ENCODE measurements at places on chromosomes 2 and 18.
A peak's percentile ranks its signal among the peaks of the same experiment; 100 is the strongest.

DNA sequence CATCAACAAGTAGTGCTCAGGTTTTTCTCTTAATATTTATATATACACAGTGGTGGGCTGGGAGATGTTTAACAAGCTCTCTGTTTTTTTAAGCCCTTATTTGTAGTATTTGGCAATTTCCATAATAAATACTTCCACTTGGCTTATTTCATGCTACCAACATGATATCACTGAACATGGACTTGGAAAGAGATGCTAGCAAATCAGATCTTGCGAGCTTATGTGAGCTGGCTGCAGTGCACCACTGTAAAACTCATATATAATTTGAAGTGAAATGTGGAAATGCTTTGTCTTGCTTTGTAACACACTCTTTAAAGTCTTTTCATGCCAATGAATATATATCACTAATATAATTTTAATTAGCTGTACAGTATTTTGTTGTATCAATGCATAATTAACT, 155.7 kb downstream of the ALK start:
- no peak for DNase-seq

DNA sequence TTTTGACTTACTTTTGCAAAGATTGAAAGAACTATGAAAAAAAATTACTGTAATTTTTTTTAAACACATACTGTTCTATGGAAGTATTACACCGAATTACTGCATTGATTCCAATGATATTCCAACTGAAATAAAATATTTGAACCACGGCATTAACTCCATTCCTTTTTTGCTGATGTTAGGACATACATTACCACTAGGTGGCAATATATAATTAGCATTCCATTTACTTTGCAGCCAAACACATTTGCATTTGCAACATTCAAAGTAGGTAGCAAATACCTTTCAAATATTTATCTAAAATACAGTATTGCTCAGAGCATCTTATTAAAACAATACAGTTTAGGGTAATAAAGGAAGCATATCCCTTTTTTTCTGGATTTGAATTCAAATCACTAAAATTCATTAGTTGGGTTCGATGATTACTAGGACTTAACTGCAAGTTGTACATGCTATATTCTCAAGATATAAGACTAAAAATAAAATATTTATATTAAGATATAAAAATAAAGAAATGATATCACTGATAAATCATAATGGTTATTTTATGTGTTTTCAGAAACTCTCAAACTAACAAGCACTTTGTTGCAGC, 31.3 kb downstream of the LANCL1 start:
- DNase-seq = no peak

DNA sequence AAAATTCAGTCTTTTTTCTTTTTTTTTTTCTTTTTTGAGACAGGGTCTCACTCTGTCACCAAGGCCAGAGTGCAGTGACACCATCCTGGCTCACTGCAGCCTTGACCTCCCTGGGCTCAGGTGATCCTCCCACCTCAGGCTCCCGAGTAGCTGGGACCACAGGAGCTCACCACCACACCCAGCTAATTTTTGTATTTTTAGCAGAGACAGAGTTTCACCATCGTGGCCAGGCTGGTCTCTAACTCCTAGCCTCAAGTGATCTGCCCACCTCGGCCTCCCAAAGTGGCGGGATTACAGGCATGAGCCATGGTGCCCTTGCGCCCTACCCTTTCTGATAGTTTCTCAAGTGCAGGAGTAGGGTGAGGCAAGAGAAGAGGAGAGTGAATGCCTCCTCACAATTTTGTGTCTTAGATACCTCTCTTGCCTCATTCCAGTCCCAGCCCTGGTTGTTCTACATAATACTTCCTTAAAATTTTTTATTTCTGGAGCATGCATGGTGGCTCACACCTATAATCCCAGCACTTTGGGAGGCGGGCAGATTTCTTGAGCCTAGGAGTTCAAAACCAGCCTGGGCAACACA, 68.2 kb upstream of the CAB39 start:
- no peak for DNase-seq

DNA sequence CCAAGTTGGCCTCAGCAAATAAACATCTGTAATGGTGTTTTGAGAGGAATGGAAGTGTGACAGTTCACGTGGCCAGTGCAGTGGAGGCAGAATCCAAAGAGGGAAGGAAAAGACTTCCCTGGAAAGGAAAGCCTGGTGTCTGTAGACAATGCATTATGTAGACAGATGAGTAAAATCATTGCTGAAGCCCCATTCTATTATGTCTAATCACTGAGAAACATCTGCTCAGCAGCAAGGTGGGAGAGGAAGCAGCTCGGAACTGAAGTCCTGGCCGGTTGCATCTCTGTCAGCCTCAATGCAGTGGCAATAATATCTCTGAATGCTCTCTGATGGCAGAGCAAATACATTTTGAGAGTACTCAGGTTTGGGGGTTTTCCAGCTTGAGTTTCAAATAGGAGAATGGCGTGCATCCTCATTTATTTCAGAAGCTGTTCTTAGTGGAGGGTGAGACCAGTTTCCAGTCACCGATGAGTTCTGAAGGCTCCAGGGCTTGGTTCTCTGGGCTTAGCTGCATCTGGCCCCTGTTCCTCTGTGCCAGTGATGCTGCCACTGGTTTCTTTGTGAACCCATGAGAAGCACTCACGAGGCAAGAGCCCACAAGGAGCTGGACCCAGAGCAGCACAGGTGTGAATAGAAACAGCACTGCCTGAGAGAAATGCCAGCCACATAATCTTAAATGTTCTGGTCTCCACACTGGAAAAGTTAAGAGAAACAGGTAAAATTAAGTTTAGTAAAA, 63.3 kb downstream of the RPIA start:
- no peak for DNase-seq

DNA sequence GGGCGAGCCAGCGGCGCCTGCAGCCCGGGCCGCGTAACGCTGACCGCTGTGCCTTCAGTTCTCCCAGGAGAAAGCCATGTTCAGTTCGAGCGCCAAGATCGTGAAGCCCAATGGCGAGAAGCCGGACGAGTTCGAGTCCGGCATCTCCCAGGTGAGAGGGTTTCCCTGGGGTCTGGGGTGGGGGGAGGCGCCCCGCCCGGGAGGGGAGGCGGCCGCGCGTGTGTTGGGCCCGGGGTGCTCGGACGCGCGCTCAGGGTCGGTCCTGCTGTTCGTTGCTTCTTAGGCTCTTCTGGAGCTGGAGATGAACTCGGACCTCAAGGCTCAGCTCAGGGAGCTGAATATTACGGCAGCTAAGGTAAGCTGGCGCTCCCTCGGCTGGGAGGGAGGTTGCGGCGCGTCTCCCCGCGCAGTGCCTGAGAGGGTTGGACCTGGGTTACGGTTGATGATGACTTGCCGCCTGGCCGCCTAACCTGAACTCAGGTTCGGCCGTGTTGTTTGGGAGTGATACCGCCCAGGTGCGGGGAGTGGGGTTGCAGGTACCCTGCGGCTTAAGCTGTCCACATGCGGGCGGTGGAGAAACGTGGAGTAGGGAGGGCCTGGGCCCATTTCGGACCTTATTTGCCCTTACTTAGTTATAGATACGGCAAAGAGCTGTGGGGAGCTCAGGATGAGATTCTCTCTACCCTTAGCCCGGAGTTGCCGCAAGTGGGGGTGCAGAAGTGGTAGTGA, 638 bp downstream of the RPS7 start:
- peak; percentile 21 for DNase-seq

DNA sequence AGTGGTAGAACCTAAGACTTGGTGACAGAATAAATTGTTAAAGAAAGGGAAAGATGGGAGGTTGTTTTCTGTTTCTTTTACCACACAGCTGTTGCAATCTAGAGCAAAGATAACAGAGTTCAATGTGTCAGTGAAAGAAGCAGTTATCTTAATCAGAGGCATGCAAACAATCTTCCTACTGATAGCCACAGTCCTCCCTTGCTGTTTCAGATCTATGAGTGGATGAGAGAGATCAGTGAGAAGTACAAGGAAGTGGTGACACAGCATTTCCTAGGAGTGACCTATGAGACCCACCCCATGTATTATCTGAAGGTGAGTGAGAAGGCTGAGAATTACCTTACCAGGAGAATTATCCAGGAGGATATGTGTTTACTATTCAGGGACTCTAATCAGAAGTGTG, 15.9 kb downstream of the CPO start:
- no peak for DNase-seq

GRCh38 chr2:23673830-23674679, 252.9 kb downstream of the ATAD2B start:
- DNase-seq = no peak

- no peak for DNase-seq
Observed at GRCh38 chr2:218035463-218036100, 32.8 kb upstream of the TNS1 start.

- no peak for DNase-seq
Observed at GRCh38 chr2:27115519-27115918, 3.4 kb downstream of the CGREF1 start.

GRCh38 chr2:178304333-178304732, 110.0 kb downstream of the OSBPL6 start:
- no peak for DNase-seq

- peak; percentile 60 for DNase-seq
Observed at GRCh38 chr2:127197475-127198385, 22.4 kb downstream of the CYP27C1 start.

GRCh38 chr18:42798606-42799170, 316.8 kb downstream of the RIT2 start:
- no peak for DNase-seq

DNA sequence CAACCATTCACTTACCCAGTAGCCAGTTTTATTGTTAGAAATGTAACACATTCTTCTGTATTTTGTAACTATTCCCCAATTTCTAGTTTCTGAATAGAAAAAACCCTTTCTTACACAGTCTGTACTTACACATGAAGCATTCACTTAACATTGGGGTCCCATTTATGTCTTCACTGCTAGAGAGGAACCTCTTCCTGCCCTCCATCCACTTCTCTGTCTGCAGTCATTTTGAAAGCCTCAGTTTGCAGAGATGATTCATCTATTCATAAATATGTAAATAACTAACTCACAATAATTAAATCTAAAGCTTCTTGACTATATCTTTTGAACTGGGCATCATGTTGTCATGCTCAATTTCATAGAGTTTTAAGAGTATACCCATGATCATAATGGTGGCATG, 55.9 kb downstream of the ZRANB3 start:
- DNase-seq = no peak

DNA sequence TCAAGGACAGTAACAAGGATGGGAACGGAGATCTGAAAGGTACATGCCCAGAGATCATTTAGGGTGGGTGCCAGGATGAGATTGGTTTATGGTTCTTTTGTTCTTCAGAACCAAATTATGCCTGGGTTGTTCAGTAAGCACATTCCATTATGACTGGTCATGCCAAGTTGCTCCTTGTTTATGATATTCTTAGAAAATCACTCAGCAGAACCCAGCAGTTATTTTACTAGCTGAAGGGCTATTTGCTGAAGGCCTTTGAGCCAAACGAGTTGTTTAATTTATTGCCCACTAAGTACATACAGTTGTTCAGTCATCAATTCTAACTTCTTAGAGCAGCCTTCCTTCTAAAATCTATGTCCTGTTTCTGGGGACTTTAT, 635 bp downstream of the SLC3A1 start:
- no peak for DNase-seq

DNA sequence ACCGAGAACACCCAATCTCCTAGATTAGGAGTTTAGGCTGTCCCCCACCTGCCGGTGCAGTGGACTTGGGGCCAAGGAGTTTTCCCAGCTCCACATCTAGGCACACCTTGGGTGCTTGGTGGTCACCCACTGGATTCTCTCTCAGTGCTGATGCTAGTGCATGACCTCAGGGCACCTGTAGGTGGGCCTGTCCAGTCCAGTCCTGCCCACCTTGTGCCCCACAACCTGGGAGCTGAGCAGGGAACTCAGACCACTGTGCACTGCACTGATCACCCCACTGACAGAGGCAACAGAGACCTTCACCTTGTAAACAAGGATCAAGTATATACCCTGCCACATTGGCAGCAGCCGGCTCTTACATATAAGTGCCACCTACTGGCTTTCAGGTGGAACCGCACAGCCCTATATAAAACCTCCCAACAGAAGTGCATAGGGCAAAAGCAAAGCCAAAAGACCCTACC, 12.7 kb upstream of the CDH19 start:
- DNase-seq = no peak

- DNase-seq = no peak
Observed at GRCh38 chr2:158213773-158214172, 112.1 kb downstream of the UPP2 start.

- DNase-seq = no peak
Observed at GRCh38 chr2:121408641-121409040, 122.0 kb upstream of the RNU4ATAC start.

DNA sequence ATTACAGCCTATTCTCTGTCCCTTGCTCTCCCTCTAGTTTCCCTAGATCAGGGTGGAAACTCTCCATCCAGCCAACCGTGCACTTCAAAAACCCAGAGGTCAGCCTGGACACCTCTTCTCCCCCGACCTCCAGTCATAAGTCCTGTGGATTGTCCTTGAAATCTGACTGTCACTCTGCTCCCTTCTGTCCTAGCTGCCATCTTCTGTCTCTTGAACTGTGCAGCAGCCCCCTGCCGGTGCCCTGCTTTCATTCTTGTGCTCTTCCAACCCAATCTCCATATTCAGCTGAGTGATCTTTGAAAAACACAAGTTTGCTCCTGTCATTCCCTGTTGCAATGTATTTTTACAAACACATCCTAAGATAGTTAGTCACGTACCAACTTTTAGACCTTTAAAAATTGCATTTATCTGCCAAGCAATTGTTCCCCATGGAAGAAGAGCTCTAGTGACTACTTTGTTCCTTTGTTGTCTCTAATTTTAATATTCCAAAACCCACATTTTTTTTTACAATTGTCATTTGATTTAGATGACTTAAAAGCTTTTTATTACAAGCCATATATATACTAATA, 254.3 kb downstream of the CAMKMT start:
- DNase-seq = no peak

DNA sequence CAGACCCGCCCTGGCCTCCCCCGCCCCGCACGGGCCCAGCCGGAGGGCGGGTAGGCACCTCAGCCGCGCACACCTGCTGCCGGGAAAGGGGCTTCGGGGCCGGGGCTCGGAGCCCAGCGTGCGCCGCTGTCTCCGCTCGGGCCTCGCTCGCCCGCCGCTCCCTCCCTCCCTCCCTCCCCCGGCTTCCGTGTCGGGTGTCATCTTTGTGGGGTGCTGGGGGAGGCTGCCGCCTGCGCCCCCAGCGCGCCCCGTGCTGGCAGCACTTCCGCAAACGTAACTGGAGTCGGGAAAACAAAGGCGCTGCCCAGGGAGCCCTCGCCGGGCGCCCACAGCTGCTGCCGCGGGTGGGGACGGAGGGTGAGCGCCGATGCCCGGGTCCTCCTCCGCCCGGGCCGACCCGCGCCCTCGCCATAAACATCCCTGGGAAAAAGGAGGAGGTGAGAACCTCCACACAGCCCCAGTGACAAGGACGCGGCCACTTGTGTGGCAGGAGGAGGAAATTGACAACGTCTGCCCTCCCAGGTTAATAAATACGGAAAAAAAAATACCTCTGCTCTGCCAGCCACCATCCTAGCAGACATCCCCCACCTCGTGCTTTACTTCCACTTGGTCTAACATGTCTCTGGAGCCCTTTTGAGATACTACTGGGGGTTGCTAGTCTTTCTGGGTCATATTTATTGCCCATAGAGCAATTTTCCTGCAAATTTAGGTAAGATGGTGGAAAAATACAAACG, 550 bp downstream of the MFSD6 start:
- DNase-seq = peak; percentile 69

GRCh38 chr18:48838921-48839818, 111.6 kb downstream of the SMAD7 start:
- peak; percentile 18 for DNase-seq

All from stimulated activated CD4-positive, alpha-beta T cell treated with anti-CD3 and anti-CD28 coated beads, Interleukin-1b, Interleukin-23, amount 100 ng/mL, for 48 hours (primary cell).